ENCODE measurements at places on chromosomes 16 and 17.

DNA sequence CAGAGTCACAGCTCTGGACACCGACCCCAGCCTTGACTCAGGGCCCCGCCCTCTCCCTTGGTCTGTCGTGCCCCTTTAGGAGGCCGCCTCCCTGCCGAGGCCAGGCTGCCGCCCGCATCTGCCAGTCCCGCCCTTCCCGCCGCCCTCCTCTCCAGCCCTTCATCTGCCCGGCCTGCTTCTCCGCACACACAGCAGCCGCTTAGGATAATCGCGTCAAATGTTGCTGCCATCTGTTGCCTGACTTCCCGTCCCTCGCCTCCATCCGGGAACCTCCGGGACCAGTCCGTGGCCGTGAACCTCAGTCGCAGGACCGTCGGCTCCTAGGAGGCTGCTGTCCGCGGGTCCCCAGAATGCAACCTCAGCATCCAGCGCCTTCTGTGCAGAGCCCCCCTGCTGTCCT, 11.9 kb downstream of the GSE1 start:
- DNase-seq = no peak

DNA sequence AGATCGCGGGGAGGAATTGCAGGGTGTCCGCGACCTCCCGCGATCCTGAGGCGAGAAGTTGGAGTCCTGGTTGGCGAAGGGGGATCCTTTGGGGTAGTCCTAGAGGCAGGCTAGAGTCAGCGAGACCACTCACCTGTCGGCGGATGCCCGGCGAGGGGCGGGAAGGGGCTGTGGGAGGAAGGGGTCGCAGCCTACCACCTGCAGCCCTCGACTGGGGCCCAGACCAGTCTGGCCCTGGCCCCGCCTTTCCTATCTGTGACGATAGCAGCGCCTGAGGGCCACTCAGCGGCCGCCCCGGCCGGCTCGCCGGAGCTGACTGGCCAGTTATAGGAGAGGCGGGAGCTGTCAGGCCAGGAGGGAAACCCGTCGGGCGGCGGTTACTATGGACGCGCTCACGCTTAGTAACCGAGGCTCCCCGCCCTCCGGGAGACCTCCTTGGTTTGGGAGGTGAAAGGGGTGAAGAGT, at the start of gene TEKT3:
Gene TEKT3, minus strand, starts transcription at position 213 of the 465 bp plus-strand sequence. CDS start 10,012 bp downstream, outside the sequence.
- no peak for DNase-seq

DNA sequence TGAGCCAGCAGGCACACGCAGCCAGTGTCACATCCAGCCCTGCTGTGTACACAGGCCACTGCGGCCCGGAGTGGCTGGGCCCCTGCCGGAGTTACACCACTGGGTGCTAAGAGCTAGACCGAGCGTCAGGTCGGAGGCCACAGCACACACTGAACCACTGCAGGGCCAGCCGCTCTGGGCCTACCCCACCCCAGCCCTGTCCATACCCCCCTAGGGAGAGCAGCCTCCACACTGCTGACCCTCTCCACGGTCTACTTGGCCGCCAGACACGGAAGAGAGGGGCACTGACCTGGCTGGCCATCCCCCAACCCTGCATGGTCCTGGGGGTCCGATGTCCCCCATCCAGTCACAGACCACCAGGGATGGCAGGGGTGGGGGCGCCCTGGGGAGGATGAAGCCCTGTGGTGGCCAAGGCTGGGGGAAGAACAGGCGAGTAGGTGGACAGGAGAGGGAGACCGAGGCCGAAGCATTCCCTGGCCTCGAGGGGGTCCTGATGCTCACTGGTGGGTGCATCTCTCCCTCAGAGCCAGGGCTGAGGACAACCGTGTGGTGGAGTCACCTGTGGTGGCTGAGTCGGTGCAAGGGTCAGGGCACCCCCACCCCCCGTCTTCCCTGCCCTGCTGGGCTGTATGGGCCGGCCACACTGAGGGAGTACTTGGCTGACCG, 34.9 kb upstream of the ZC3H18 start:
- DNase-seq = no peak

DNA sequence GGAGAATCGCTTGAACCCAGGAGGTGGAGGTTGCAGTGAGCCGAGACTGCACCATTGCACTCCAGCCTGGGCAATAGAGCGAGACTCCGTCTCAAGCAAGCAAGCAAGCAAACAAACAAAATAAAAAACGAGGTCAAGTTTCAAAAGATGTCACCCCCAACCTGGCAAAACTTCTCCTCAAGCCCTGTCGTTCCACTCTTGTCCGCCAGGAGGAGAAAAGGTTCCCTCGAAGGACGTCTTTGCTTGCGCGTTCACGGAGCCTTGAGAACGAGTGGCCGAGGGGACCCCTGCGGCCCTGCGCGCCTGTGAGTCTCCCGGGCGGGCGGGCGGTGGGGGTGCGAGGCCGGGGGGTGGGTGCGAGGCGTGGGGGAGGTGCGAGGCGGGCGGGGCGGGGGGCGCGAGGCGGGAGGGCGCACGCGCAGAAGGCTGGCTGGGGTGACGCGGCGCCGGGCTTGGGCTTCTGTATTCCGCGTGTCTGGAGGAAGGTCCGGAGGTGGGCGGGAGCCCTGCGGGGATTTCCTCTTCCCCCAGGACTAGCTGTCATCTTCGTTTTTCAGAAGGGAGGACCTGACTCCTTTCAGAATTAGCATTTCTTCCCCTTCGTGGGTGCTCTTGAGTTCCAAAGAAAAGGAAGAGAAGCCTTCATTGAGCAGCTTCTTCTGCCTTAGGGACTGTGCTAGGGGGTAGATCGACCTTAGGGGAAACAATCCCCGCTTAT, 3.7 kb downstream of the SLC52A1 start:
- DNase-seq = peak; percentile 72

DNA sequence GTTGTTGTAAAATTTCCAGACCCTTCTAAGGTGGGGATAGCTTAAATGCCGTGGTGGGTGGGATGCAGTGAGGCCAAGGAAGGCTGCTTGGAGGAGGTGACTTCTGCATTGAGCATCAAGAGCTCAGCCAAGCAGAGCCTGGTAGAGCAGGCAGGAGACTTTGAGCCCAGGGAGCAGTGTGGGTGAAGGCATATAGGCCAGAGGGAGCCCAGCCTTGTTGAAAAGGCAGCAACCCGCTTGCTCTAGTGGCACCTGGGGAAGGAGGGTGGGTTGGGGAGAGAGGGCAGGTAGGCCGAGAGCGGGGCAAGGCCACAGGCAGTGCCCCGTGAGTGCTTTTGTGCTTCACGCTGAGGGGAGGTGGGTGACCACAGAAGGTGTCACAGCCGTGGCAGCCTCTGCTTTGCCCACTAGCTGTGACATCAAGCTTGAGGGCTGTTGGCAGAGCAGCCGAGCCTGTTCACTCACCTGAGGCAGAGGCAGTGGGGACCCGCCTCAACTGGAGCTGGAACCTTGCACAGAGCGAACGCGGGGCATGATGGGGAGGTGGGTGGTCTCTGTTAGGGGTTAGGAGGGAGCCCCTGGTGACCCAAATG, 56.1 kb downstream of the IRF8 start:
- DNase-seq = no peak

DNA sequence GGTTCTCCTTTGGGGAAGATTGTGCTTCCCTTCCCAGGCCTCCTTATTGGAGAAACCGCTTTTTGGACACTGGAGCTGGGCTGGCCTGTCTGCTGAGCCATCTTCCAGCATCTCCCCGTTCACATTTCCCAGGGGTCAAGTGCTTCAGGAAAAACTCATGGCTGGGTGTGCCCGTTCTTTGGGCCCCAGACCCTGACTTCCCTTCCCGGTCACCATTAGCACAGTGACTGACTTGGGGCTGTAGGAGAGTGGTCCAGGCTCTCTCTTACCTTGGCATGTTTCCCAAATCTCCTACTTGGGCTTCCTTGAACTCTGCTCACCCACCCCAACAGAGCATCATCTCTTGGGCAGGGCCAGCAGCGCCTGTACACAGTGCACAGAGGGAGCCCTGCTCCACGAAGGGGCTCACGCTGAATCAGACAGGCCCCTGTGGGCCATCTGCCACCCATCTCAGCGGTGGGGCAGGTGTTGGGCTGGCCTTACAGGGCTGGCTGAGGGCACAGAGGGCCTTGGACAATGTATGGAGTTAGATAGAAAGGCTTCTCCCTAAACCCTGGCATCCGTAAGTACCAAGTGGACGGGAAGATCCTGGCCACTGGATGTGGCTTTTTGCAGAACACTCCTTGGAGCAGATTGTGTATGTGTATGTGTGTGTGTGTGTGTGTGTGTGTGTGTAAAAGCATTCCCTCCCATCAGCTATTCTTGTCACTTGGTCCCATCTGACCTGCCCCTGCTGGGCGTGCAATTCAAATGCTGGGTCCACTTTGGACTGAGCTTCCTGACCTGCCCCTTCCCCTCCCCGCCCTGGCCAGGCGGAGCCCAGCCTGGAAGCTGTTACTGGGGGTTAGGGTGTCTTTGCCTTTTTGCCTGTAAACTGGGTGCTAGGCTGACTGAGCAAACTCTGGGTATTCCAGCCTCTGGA, 24.9 kb upstream of the CDC42EP4 start:
- no peak for DNase-seq

- no peak for DNase-seq
Measured at GRCh38 chr17:5675625-5676421, 91.5 kb upstream of the NLRP1 start.

- DNase-seq = no peak
Measured at GRCh38 chr16:87391324-87391949, 699 bp upstream of the MAP1LC3B start.

DNA sequence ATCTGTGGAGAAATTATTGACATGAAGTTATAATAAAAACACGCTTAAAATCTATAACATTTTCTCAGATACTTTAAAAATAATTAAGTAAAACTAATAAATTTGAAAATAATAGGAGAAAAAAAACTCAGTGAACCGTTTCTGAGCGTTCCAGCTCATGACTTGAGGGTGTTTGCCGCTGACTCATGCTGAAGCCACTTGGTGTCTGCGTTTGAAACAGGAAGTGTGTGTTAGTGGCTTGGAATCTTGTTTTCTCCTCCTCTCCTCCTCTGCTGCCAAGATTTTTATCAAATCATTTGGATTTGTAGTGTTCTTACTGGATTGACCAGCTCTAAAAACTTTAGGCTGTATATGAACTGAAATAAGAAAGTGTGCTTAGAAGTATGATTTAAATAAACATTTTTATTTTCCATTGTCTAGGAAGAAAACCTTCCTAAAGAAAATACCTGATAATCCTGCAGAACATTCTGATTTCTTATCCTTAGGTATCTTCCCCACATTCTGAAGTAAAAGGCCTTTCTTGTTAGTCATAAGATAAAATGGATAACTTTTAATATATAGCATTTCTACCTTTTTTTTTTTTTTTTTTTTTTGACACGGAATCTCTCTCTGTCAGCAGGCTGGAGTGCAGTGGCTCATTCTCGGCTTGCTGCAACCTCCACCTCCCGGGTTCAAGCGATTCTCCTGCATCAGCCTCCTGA, 30.8 kb downstream of the USP10 start:
- DNase-seq = no peak

GRCh38 chr16:82093666-82094300, 58.7 kb downstream of the HSD17B2 start:
- DNase-seq = no peak

DNA sequence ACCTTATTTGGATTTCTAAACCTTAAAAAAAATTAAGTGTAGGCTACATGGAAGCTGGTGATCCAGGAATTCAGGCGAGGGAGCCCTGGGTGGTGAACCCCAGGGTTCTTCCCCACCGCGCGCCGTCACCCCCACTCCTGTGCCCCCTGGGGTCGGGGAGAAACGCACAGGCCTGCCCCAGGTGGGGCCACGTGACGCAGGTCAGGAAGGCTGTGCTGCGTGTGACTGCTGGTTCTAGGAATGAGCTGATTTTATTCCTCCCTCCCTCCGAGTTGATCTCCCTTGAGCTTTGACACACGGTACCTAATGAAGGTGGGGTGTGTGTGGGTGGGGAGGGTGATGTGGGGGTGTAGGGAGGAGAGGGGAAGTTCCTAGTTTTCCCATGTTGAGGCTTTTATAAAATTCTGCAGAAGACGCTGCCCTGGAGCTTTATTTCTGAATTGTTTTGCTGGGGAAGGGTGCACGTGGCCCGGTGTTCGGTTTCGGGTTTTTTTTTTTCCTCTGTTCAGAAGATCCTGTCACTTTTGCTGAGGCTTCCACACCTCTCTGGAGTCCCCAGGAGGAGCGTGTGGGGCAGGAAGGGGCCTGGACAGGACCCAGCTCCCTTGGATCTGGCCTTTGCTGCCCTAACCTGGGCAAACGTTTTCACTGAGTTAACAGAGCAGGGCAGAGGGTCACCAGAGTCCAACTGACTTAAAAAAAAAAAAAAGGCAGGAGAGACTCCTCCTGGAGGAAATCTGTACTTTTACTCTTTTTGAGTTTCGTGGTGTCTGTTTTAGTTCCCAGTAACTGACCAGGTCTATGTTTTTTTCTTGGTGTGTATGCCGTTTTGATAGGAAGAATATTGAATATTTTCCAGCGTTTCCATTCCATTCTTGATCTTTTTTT, 55.8 kb upstream of the GSE1 start:
- DNase-seq = no peak

DNA sequence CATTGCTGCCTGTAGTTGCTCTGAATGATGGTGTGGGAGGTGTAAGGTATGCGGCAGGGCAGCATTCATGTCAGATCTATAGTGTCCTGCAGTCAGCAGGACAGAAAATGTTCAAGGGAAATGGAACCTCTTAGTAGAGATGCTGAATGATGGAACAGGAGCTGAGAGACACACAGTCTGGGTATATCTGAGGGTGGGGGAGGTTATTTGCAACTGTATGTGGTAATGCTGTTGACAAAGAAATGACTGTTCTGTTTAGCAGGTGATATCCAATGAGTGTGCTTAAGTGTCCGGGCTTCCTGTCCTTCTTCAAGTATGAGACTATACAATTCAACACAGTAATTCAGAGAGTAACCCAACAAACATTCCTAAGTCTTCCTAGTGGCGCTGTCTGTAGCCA, 46.6 kb downstream of the STH start:
- DNase-seq = no peak

DNA sequence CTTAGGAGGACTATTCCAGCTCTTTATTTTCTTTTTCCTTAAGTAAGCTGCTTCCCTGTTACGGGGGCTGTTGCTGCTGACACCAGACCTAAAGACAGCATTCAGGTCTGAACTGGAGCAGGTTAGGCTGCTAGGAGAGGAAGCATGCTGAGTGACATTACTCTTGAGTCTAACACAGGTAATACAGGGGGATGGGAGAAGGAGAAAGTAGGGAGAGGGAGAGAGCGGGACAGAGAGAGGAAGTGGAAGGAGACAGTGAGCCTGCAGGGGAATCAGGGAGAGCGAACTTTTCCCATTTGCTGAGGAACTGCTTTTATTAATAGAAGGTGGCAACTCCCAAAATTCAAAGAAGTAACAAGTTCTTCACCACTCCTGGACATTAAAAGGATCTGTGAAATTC, 130.9 kb downstream of the PARN start:
- no peak for DNase-seq

DNA sequence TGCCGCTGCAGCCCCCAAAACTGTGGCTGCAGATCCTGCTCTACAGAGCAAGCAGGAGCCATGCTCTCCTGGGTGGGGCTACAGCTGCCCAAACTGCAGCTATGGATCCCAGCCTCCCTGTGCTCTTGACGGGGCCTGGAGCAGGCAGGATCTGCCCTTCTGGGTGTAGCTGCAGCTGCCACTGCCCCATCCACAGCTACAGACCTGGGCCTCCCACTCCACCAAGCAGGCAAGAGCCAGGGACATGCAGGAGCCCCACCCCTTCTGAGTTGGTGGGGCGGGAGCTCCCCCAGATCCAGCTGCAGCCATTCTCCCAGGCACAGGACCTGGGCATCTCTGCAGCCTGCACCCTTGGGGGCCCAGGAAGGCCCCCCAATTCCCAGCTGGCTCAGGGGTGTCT, 551.2 kb upstream of the CA10 start:
- no peak for DNase-seq

Data from activated CD8-positive, alpha-beta memory T cell treated with anti-CD3 and anti-CD28 coated beads for 1 hour (primary cell).